Activated T-helper 1 cell treated with anti-CD3 and anti-CD28 coated beads, Interleukin-2, amount 50 U/mL, for 16 hours (primary cell): ENCODE measurements at places on chromosomes 12 and 14.

DNA sequence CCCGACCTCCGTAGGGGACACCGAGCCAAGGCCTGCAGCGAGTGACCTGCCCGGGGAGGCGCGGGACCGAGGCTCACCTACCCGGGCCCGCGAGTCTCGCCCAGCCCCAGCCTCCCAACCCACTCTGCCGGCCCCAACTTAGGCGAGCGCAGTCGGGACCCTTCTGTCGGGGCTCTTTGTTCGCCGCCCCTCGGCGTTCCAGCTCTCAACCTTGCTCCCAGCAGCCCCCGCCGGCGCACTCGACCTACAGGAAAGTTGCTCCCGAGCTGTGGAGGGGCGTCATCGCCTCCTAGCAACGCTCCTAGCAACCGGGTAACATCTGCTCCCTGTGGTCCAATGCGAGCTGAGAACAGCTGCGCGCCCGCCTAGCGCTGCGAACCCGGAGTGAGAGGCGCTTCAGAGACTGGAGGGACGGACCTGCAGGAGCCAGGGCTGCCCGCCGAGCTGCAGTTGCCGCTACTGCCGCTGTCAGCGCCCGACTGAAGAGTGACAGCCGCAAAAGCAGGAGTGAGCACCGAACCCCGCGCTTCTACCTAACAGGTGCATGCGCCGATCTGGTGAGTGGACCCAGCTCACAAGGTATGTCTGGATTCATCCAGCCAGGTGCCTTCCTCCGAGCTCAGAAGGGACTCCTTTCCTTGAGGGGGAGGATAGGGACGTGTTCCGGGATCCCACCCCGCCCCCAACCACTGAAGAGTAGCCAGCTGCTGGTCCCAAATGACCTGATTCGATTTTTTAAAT is 355.0 kb downstream of the SNAPC1 start:
- peak; percentile 9 for DNase-seq

DNA sequence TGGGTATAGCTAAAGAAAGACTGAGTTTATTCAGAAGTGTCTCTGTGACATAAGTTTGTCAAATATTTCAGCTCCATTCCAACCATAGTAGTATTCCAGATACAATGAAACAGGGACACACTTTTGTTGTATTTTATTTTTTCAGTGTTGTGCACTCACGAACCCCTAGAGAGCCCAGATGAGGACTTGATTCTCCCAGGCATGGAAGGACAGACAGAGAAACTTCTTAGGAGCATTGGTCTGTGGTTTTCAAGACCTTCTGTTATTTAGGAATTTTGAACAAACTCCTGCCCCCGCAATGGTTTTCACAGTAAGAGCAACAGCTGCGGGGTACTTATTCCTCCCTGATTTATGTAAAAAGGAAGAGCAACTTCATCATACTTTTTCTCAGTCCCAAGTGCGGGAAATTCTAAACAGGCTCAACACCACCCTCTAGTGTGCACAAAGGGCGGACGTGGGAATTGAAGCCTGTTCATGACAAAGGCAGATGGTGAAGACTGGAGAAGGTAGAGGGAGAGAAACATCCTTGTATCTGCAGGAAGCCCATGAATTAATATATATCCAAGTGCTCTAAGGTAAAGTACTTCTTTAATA is 147.6 kb downstream of the PAH start:
- DNase-seq = no peak

- no peak for DNase-seq
These were observed 7.1 kb downstream of the PXN start for GRCh38 chr12:120258323-120258896.

- DNase-seq = no peak
These were observed 5.0 kb upstream of the RFLNA start for GRCh38 chr12:124289634-124290600.

DNA sequence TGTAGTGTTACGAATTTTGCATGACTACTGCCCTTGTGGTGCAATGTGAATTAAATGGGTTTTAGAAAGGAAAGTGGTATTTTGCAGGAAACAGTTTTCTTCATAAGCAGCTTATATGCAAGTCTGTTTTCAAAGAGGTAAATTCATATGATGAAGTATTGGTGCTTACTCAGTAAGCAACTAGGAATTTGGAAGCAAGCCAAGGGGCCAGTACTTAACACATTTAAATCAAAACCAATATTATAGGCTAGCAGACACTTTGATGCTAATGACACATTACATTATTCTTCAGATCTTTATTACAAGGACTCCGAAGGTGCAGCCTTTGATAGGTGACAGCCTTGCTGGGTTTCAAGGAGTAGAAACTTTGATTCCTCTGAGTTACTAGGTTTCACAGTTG is 23.1 kb downstream of the MGAT4C start:
- DNase-seq = no peak

GRCh38 chr12:4031703-4032291 is 158.6 kb upstream of the PARP11 start:
- no peak for DNase-seq

DNA sequence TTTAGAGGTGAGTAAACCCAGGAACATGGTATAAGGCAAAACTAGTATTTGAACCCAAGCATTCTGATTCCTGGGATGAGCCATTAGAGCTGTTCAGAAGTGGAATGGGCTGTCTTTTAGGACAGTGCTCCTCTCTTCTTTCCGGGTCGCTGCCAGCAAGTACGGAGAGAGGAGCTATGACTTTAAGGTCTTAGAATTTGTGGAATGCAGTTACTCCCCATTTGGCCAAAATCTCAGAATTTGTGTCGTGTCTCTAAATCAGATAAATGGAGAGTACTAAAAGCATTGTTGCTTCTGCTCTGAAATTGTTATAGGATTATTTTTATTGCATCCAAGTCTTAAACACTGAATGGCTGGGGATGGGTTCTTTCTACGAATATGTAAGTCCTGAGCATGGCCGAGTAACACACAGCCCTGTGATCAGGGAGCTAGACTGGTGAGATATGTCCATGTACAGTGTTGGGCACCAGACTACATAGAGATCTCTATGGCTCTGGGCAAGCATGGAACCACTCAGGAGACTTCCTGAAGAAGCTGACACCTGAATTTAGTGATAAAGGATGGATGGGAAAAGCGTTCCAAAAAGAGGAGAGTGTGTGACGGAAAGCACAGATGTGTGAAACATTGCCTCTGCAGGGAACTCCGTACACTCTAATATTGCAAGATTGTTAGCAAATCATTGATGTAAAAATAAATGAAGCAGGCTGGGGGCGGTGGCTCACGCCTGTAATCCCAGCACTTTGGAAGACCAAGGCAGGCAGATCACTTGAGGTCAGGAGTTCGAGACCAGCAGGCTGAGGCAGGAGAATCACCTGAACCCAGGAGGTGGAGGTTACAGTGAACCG is 184.7 kb downstream of the SRGAP1 start:
- no peak for DNase-seq

GRCh38 chr12:132624910-132625630 is 6.5 kb downstream of the P2RX2 start:
- DNase-seq = no peak

DNA sequence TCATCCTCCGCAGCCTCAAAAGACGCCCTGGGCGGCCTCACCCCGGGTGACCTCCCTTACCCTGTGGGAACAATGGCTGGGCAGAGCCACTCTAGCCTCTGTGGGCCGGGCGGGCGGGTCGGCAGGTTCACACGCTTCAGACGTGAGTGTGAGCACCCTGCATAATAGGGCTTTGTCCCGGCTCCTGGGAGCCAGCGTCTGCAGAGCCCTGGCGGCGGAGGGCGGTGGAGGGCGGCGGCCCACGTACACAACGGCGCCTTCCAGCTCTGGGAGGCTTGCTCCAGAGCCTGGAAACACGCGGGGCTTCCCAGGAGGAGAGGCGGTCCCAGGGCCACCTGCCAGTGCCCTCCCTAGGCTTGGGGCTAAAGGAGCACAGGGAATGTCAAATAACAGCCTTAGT is 205.6 kb downstream of the BCL11B start:
- DNase-seq = no peak

DNA sequence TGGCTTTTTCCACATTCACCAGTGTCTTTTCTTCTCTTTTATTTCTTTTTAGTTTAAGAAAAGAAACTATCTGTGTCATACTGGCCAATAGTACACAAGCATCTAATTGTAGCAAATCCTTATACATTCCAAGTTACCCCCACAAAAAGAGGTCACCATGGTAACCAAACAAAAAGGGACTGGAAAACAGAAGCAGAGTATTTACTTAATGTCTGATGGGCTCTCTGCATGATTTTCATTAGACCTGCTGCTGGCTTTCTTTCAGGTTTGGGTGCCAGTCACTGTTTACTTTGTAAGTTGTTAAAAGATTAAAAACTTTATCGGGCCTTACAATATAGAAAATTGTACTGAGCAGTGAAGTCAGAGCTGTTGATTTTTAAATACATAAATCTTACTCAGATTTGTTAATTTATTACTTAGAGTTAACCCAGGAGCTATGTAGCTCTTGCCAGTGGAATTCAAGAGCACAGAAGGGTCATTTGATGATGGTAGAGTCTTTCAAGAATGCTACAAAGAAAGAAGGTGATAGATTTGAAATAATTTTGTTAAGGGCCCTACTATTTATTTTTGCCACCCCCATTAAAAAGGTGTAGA is 123.9 kb downstream of the BRMS1L start:
- no peak for DNase-seq

DNA sequence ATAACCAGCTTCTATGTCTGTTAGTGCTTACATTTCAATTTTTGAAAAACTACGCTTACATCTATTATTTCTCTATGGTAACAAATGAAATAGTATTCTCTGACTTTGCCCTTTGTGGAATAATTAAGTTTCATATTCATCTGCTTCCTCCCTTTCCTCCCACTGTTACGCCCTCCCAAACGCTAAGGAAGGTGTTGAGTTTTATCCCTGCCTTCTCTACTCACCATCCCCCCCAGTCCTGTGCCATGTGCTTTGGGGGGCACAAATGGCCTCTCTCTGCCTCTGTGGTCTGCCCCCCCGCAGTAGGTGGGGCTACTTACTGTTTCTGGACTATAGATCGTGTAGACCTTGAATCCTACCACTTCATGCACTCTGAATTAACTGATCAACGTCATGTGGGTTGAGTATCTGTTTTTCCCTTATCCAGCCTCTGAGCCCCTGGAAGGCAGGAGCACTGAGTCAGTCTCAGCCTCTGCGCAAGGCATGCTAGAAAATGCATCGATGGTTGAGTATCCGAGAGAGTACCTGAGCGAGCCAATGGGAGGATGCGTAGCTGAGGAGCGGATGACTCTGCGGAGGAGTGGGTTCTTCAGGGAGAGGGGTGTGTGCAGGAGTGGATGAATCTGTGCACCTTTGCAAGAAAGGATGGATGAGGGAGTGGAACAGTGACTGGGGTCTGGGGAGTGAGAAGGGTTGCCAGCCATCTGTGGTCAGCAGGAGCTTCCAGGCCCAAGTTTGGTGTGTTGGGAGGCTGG is 114.5 kb upstream of the RTL1 start:
- no peak for DNase-seq

DNA sequence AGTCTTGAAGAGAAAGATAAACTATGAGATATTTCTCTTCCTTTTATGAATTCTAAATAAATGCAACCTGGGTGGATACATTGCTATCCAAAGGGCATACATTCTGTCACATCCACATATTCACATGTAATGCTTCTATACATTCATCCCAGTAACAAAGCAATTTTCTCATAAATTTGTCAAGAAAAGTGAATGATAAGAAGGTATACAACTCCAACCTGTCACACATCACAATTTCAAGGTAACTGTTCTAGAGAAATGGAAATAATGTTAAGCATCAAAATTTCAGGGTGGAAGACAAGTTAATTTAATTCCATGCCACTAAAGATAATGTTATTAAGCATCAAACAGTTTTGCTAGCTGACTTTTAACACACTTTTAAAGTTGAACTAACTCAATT is 212.9 kb downstream of the SYT10 start:
- no peak for DNase-seq

- no peak for DNase-seq
These were observed 1.2 kb upstream of the DDN start for GRCh38 chr12:49000346-49000745.

- DNase-seq = no peak
These were observed 46.0 kb upstream of the PLBD1 start for GRCh38 chr12:14613718-14614117.

- DNase-seq = no peak
These were observed 11.9 kb downstream of the RHOF start for GRCh38 chr12:121781484-121781997.

GRCh38 chr14:33788161-33788560 is 162.7 kb downstream of the EGLN3 start:
- DNase-seq = no peak

- DNase-seq = no peak
These were observed 191.6 kb downstream of the CRADD start for GRCh38 chr12:93868771-93869170.

GRCh38 chr12:93749515-93749914 is 72.3 kb downstream of the CRADD start:
- DNase-seq = no peak

- DNase-seq = no peak
These were observed 5.6 kb downstream of the CNIH1 start for GRCh38 chr14:54435500-54435981.

GRCh38 chr14:50471838-50472465 is 60.4 kb downstream of the MAP4K5 start:
- DNase-seq = no peak

GRCh38 chr12:82277582-82277981 is 80.6 kb downstream of the CCDC59 start:
- no peak for DNase-seq

DNA sequence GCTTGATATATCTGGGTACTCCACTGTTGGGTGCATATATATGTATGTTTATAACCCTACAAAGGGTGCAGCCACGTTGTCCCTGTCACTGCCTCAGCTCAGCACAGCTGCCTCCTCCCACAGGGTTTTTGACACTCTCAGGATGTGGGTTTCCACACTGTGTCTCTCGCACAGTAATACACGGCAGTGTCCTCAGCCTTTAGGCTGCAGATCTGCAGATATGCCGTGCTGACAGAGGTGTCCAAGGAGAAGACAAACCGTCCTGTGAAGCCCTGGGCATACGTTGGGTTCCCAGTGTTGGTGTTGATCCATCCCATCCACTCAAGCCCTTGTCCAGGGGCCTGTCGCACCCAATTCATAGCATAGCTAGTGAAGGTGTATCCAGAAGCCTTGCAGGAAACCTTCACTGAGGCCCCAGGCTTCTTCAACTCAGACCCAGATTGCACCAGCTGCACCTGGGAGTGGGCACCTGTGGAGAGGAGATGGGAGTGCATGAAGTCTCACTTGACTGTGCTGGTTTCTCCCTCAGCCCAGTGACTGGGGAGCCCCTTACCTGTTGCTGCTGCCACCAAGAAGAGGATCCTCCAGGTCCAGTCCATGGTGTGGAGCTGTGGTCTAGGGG is 498.7 kb downstream of the TMEM121 start:
- peak; percentile 24 for DNase-seq

GRCh38 chr12:124881123-124881522 is 17.5 kb upstream of the SCARB1 start:
- DNase-seq = no peak

DNA sequence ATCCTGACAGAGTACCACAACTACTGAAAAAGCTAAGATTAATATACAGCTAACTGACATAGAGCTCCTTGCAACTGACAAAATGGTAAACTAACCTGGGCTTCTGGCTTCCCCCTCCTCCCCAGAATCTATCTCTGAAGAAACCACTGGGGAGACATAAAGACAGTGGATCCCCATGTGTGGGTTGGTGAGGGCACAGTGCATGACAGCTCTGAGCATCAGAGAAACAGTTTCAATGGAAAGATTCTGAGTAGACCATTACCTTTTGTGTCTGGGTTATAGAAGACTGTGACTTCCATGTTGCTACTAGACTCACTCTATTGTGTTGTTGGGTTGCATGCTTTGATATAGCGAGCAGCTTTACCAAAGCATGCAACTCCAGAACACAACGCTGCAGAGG is 247.4 kb downstream of the EFCAB11 start:
- DNase-seq = no peak
